ENCODE measurements at places on chromosomes 7 and 10.

DNA sequence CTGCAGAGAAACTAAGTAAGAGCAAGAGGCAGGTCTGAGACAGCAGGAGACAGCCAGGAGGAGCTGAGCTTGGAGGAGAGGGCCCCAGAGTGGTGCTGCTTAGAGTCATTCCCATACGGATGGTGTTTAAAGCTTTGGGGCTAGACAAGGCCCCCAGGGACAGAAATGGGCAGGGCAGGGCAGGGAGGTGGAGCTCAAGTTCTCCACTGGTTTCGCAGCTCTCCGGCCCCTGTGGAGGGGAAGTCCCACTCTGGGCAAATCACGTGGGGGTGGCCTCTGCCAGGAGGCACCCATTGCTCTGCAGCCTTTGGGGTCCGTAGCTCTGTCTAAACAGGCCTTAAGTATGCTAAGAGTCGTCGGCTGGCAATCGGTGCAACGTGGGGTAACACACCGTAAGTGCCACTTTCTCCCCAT lies 1.0 kb upstream of the PTPRE start:
- no peak for DNase-seq

GRCh38 chr10:85613391-85613790 lies 753.2 kb downstream of the GRID1 start:
- no peak for DNase-seq

GRCh38 chr7:70035955-70036354 lies 437.7 kb downstream of the AUTS2 start:
- DNase-seq: no peak

DNA sequence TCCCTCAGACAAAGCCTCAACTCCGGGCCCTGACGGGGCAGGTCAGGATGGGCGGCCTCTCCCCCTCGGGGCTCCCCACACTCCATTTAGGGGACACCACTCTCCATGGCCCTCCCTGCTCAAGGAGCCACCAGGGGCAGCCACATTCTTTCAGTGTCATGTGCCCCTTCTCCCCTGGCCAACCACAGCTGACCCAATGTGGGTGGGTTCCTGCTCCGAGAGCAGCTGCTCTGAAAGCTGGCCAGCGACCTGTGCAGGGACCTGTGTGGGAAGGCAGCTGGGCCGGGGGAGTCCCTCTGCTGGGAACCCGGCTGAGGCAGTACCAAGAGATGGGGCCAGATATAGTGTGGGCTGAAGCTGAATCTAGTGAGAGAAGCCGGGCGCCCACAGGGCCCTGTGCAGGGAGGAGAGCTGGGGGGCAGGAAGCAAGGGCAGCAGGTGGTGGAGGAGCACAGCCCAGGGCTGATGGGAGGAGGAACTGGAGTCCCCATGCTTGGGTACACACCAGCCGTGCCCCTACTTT lies 40.6 kb upstream of the NPFFR1 start:
- DNase-seq: peak; percentile 40

DNA sequence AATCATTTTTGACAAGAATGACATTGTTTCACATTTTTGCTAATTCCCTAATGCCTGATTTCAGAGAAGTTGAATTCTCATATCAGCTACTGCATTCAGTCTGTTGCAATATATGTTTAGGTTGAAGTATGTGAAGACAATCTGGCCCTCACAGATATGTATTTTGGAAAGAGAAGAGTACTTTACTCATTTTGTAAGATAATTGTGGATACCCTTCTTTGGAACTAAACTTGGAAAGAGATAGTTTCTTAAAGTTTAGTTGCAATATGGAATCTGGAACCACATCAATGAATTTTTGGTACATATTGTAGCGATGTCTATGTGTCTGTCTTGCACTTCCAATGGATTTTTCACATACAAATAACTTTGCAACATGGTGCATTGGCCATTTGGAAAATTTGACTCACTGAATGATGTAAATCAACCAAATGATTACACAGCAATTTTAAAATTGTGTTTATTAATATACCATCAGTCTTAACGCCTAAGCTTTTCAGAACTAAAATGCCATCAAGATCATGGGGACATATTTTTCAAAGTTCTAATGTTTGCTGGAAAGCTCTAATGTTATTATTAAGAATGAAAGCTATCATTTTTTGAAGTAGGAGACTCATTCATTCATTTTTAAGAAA lies 39.3 kb upstream of the TMEM26 start:
- DNase-seq: no peak

DNA sequence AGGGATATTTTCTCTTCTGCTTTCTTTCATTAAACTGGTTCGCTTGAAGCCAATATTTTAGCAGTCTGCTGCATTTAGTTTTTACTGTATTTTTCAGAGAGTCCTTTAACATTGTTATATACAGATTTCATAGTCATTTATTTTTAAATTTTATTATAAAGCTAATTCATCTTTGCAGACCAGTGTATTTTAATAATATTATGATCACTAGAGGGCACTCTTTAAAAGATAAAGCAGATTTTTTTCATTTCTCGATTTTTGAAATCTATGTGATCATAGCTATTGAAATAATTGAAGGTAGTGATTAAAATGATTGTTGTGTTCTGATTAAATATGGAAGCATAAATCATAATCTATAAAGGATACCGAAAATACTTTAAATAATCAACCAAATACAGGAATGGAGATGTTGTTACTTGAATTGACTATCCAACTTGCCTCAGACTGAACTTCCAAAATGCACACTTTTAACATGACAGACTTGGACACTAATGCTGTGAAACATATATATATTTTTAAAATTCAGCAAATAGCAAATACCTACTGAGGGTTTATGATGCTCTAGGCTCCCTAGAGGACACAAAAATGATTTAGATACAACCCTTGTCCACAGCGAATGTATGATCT lies 35.2 kb downstream of the ST7 start:
- no peak for DNase-seq

- DNase-seq: no peak
Measured at GRCh38 chr10:49645871-49646870, 32.3 kb downstream of the CHAT start.

DNA sequence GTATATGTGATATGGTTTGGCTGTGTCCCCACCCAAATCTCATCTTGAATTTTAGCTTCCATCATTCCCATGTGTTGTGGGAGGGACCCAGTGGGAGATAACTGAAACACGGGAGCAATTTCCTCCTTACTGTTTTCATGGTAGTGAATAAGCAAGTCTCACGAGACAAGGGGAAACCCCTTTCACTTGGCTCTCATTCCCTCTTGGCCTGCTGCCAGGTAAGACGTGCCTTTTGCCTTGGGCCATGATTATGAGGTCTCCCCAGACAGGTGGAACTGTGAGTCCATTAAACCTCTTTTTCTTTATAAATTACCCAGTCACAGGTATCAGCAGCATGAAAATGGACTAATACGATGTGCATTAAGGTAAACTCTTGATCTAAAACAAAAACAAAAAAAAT lies 357.1 kb upstream of the AOAH start:
- DNase-seq: peak; percentile 60

All from stimulated activated naive CD8-positive, alpha-beta T cell treated with anti-CD3 and anti-CD28 coated beads, Interleukin-15, Interleukin-2, amounts not matched to agents 100 U/mL and 50 U/mL, for 24 hours (primary cell).